Activated T-cell treated with anti-CD3 and anti-CD28 coated beads for 24 hours (primary cell): ENCODE measurements at places on chromosomes 5 and 9.

DNA sequence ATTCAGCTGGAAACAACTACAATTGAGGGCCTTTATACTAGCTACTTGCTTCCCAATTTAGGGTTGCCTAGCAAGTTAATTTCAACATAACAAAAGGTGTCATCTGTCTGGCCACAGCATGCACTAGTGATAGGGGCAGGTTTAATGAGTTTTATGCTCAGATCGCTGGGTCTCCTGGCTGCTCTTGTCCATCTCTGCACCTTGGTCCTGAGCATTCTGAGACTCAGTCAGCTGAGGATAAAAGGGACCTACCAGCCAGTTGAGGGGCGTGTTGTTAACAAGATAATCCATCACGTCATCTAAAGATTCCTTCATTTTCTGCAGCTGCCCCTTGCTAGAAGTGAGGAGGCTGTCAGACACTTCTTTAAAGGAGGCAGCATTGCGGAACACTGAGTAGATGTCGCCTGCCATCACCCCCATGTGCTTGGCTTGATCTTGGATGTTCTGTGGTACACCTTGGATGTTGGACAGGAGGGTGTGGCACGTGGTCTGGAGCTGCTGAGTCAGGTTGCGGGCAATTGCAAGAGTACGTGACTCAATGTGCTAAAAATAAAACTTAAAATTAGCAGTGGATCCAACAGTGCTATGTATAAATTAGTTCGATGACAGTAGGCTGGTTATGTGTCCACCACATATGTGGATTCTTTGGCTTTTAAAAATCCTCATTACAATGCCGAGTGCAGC is 11.0 kb downstream of the PLIN2 start:
- no peak for DNase-seq

DNA sequence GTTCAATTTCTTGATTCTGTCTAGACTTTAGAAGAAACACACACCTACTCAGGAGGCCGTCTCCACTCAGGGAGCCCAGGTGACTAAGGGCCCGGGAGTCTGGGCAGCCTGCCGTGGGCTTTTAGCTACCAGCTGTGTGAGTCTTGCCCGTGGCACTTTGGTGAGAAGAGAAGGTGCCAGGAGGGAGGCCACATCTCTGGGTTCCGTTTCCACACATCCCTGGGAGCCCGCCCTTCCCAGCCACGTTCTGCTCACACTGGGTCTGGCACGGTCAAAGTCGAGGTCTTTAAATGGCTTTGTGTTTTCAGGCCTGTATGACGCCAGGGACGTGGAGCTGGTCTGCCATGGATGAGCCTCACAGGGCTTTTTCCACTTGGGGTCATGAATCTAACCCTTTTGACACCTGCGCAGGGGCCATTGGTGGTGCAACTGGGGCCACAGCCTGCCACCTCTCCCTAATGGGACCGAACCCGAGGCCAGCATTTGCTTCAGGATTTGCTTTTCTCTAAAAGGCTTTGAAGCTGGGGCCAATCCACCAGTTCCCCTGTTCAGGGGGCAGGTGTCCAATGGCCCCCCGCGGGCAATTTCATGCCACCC is 17.2 kb upstream of the FCN2 start:
- DNase-seq, result no peak

DNA sequence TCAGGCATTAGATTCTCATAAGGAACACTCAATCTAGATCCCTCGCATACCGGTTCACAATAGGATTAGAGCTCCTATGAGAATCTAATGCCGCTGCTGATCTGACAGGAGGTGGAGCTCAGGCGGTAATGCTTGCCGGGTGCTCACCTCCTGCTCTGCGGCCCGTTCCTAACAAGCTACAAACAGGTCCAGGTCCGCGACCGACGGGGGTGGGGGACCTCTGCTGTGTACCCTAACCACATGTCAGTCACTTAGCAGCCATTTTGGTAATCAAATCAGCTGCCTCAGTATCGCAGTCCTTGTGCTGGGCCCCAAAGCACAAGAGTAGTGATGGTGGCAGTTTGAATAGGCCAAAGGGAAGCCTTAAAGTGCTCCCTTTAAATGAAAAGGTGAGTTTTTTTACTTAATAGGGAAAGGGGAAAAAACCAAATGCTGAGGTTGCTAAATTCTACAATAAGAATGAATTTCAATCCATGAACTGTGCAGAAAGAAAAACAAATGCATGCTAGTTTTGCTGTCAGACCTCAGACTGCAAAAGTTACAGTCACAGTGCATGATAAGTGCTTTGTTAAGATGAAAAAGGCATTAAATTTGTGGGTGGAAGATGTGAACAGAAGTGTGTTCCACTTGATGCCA is 67.0 kb upstream of the TNPO1 start:
- no peak for DNase-seq

GRCh38 chr9:107772988-107773387 is 283.4 kb upstream of the KLF4 start:
- no peak for DNase-seq

DNA sequence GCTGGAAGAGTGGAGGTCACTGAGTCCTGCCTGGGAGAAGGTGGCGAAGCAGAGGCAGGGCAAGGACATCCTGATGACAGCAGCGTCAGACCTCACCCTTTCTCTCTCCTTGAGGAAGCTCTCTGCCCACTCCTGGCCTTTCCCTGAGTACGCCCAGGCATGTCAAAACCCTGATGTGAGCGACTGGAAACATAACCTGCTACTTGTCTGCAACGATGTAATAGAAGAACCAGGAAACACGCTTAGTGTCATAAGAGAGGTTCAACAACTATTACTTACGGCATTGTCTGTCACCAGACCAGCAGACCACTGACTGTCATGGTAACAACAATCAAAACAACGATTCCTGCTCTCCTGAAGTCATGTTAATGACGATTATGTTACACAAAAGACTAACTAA is 152.4 kb downstream of the ACTL7B start:
- no peak for DNase-seq

GRCh38 chr5:19790829-19791466 is 197.1 kb downstream of the CDH18 start:
- no peak for DNase-seq

DNA sequence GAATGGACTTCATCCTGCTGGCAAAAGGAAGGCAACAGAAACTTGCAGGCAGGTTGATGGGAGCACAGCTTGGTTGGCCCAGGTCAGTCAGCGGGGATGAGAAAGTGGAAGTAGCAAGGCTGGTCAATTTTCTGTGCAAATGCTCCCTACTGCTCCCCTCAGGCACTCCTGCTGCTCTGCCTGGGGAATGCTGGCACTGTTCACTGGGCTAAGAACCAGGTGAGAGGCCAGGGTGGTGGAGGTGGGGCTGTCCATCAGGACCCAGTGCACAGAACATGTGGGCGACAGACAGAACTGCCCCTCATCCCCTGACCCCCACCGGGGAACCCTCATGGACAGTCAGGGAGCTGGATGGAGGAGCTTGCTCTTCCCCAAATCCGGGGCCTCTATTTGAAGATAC is 593.1 kb downstream of the IRX1 start:
- DNase-seq, result no peak

- no peak for DNase-seq
Measured at GRCh38 chr9:113695901-113696300, 180.2 kb upstream of the ZNF618 start.

DNA sequence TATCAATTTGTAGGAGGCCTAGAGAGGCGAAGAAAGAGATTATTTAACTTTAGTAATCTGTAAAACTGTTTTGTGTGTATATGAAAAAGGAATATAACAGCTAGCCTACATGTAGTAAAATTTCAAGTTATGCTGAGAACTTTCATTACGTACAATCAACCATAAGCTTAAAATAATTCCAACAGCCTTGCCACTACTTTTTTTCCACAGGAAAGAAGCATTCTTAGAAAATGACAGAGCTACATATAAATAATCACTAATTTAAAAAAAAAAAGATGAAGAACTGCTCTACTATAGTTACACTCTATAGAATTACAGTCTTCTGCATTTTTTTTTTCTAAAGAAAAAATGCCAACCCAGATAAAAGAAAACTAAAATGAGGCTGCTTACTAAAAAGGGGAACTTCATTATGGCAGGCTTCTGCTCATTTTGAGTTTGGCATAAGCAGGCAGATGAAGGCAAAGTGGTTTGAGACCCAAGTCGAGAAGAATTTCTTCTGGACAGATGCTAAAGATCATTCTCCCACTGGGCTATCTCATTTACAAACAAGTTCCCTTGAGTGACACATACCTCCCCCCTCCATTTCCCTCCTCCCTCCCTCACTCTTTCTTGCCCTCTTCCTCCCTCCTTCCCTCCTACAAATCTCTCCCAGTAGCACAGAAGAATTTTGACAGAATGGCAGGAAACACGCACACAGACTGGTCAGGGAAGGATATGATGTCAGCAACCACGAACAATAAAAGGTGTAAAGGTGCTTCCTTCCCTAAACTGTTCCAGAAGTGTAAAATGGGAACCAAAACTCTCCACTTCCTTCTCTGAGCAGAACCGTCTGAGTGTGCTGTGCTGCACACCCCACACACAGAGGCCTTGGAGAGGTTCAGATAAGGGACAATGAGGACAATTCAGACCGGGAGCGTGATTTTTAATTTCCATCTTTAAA is 56.1 kb downstream of the MEF2C start:
- DNase-seq, result no peak

DNA sequence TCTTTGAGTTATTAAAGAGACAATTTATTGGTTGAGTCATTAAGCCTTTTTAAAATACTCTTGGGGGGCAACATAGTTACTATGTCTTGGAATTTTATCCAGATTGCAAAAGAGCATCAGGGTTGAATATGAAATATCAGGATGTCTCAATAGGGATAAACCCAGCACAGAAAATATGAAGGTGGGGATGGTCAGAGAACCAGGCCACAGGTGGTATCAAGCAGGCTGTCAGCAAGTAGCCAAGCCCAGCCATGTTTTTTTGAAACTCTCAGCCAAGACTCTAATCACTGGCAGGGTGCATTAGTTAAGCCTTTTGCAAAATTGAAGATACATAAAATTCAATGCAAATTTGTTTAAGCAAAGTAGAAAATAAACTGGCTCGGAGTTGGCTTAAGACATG is 468.9 kb downstream of the DTWD2 start:
- no peak for DNase-seq

GRCh38 chr5:109558952-109559351 is 130.8 kb upstream of the MAN2A1 start:
- DNase-seq, result no peak

DNA sequence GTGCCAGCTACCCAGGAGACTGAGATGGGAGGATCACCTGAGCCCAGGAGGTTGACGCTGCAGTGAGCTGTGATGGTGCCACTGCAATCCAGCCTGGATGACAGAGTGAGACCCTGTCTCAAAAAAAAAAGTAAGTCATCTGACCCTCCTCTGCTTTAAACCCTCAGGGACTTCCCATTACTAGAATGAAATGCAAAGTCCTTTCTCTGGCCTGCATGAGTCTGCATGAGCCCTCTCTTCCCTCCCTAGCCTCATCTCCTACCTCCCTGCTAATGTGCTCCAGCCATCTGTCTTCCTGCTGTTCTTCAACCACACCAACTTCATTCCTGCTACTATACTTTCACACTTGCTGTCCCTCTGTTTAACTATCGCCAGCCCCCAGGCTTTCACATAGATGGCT is 15.3 kb downstream of the IL5 start:
- no peak for DNase-seq

- no peak for DNase-seq
Measured at GRCh38 chr5:11504065-11504885, 400.0 kb downstream of the CTNND2 start.

DNA sequence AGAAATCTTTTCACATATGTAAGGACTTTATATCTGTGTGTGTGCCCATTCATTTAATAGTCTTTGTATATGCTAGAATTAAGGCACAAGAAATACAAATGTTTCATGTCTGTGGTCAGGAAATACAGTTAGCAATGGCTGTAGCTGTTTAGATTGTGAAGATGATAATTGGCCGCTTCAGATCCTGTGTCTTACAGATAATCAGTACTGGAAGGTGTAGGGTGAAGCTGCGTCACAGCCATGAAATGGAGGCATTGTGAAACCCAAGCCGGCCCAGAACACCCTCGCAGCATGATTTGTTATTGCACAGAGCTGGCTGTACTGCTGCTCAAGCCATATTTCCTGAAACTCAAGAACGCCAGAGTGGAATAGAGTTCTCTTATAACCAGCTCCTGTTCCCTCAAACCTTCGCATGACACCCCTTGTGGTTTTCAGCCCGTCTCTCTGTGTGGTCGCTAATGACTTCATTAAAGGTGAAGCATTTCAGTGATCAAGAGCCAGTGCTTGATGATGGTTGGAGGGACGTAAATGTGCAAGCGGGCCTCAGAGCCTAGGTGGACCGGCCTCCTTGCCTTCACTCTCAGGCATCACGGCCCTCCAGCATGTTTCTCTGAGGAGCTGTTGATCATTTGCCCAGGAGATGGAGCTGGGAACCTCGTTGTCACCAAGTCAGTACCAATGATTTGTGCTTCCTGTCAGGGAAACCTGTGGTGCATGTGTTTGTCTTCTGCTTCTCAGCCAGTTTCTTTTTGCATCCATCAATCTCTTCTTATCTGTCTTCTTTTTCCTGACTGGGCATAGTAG is 80.1 kb downstream of the F2RL2 start:
- peak; percentile 55 for DNase-seq

DNA sequence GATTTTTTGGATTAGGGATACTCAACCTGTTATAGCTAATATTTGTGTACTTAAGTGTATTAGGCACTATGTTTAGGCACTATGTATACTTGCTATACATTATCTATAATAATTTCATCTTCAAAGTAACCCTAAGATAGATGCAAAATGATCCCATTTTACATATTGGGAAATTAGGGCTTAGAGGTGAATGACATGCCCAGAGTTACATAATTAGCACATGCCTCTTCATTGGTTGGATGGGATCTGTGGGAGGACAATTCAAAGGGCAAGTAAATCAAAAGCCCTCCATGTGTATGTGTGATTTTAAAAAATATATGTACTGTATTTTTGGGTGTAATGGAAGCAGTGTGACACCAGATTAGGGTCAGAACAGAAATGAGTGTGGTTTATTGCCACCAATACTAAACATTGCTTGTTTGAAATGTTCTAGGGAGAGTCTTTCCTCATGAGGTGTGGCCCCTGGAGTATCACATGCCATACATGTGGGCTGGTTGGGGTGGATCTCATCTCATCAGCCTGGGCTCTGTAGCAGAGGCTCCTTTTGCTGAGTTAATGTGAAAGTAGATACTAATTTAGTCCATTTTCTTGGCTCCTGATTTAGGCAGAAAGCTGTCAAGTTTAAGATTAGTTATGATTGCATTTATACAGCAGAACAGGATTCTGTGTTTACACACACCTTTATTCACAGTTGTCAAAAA is 5.5 kb downstream of the C9orf85 start:
- DNase-seq, result no peak

GRCh38 chr5:128927644-128928043 is 37.6 kb upstream of the SLC27A6 start:
- no peak for DNase-seq

GRCh38 chr9:109418827-109419226 is 79.3 kb downstream of the PTPN3 start:
- DNase-seq, result no peak
